ENCODE measurements at places on chromosomes 1 and 21.

GRCh38 chr1:20982316-20982715 lies 194.4 kb downstream of the EIF4G3 start:
- peak; percentile 11 for DNase-seq

GRCh38 chr1:221724931-221725605 lies 16.8 kb downstream of the DUSP10 start:
- no peak for DNase-seq

GRCh38 chr1:7669559-7670311 lies 101.4 kb upstream of the VAMP3 start:
- DNase-seq, result peak; percentile 19

DNA sequence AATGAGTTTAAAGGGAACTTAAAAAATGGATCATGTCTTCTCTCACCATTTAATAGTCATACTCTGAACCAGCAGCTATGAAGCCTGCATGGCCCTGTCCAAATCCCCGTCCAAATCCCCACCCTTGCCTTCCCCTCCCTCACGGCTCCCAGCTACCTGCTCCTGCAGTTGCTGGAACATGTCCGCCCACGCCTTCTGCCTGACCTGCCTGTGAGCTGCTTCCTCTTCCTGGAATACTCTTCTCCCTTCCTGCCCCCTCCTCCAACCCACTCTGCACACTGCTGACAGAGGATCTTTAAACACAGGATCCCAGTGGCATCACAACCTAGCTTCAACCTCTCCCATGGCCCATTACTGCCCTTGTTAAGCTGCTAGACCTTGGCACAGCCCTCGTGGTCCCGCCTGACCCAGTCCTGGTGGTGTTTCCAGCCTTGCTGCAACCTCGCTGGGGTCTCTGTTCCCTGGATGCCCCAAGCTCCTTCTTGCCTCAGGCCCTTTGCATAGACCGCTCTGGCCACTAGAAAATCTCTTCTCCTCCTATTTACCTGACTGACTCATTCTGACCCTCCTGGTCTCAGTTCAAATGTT lies 118.3 kb downstream of the PTPRU start:
- DNase-seq, result no peak

DNA sequence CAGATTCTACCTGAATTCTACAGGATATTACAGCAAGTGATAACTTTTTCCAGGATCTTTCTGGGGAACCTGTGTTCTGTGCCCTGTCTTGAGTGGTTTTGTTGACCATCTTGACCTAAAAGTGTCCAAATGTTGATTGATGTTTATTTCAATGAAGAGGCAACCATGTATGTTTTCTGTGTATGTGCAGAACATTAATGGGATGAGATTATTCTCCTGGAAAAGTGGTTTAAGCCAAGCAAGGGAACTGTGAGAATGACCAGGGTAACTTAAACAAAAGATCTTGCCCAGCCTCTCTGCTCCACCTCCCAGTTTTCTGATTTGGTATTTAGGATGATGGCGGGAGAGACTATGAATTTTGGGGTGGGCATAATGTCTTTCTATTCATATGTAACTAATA lies 1.0 kb upstream of the SAMD13 start:
- no peak for DNase-seq

GRCh38 chr1:175414291-175414884 lies 221.8 kb upstream of the KIAA0040 start:
- no peak for DNase-seq

DNA sequence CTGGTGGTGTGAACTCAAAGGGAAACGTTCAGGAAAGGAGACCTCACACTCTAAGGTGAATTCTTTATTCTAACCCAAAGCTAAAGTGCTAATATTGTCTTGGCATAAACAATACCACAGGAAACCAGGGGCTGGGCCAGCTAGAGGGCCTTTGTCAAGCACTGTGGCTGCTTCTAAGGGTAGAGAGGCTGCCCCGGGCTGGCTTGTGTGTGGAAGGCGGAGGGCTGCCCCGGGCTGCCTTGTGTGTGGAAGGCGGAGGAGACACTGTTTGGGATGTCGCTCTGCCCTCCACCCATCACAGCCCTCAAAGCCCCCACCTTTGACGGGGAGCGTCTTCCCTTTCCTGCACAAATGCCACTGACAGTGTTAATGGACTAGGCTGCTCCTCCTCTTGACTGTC lies 216.8 kb downstream of the TOMM20 start:
- DNase-seq, result no peak

- DNase-seq, result no peak
Observed at GRCh38 chr1:101207891-101208290, 28.9 kb upstream of the S1PR1 start.

DNA sequence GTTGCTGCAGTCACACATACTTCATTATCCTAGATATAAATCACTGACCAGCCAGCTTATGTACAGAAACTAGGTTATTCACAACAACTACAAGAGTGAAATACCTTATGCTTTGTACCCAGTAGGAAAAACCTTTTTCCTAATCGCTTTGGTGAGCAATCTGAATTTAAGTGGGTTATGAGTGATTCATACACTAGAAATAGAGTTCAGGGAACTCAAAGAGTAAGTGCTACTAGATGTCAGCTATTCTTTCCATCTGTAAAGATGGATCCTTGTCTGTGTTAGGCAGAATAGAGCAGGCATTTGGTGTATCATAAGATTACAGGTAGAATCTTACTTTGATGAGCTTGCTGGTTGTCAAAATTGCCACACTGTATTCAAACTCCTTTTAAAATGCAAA lies 101.9 kb downstream of the ZNF644 start:
- DNase-seq, result no peak

DNA sequence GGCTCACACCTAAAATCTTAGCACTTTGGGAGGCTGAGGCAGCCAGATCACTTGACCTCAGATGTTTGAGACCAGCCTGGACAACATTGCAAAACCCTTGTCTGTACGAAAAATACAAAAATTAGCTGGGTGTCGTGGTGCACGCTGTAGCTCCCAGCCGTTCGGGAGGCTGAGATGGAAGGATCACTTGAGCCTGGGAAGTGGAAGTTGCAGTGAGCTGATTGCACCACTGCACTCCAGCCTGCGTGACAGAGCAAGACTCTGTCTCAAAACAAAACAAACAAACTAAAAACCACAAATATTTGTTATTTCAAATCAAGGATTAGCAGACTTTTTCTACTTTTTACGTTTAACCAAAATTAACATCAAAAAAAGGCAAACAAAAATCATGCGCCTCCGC lies 31.3 kb downstream of the INKA2 start:
- no peak for DNase-seq

DNA sequence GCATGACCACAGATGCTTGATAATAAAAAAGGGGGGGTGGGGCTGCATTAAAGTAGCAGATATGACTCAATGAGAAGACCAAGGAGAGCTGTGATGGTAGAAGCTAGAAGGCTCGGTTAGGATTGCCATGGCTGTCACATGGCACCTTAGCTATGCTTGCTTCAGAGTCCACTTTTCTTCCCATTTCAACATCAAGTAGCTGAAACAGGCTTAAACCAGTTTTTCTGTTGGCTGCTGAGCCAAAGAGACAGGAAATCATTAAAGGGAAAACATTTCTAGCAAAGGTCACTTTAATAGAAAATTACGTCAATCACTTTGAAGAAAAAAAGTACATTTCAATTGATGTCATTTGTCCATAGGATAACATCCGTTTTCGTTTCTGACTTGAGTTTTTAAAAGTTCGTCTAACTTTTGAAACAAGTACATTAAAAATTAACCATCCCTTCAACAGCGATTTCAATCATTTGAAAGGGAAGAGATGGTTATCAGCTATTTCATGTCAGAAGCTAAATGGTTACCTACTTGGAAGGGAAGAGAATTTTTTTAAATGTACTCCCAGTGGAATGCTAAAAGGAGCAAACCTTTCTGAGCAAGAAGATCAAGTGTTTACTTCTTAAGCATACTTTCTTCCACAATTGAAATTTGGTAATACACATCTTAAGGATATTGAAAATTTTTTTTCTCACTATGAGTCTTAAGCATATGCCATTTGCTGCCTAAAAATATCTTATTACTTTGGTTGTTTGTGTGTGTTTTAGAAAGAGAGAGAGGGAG lies 488.1 kb upstream of the PRMT6 start:
- no peak for DNase-seq

- DNase-seq, result peak; percentile 17
Observed at GRCh38 chr1:21706151-21706835, 37.1 kb upstream of the RAP1GAP start.

DNA sequence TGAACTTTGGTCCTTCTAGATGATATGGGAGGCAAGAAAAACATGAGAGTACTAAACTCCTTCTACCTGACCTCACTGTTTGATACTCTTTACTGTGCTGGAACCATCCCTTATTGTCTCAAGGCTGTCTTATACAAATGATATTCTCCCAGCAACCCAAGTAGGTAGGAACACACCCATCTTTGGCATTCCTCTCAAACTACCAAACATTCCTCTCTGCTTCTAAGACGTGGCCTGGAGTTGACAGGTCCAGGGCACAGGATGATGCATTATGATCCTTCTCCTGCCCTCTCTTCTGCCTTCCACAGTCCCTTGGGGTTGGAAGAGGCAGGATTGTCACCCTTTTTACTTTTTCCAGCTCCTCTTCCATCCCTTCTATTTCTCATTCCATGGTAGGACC lies 90.5 kb downstream of the SPATA17 start:
- no peak for DNase-seq

GRCh38 chr1:78092643-78093042 lies 46.9 kb downstream of the GIPC2 start:
- no peak for DNase-seq

DNA sequence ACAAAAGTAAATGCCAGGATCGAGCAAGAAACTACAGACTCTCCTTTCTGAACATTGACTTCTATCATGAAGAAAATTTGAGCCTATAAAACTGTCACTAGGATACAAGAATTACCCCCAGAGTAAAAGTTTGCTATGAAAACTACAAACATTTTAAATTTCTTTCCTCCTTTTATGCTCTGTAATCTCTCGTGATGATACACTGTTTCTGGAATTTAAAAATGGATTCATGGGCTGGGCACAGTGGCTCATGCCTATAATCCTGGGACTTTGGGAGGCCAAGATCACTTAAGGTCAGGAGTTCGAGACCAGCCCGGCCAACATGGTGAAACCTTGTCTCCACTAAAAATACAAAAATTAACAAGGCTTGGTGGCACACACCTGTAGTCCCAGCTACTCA lies 181.3 kb downstream of the ZNF281 start:
- DNase-seq, result no peak

DNA sequence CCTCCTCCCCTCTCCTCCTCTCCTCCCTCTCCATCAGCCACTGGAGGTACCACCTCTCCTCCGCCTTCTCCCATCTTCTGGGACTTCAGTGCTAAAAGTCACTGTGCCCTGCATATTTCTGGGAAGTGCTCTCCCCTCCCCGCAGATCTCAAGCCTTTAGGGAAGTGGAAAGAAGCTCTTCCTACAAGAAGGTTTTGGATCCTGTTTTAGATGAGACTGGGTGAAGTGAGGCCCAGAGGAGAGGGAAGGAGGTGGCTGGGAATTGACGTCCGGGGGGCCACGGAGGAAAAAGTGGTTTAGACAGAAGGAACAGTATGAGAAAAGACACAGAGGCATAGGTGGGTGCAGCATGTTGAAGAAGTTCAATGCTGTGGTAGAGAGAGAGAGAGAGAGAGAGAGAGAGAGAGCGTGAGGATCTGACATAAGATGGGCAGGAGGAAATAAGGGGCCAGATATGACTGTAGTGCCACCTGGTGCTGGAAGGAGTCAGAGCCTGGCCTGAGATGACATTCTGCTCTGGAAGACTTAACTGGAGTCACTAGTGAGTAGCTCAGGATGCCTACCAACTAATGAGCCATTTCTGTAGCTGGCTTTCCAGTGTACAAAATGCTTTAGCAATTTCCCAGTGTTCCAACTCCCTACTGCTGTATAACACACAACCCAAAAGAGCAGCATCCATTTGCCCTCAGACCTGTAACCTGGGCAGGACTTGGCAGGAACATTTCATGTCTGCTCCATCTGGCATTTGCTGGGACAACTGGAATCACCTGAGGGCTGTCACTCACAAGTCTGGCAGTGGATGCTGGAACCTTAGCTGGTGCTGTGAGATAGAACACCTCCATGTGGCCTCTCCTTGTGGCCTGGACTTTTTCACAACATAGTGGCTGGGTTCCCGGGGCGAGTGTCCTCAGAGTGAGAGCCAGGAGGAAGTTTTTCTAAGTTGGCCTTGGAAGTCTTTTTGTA lies 16.6 kb upstream of the ZSCAN20 start:
- DNase-seq, result peak; percentile 77

- peak; percentile 84 for DNase-seq
Observed at GRCh38 chr1:155241069-155241679, 14.1 kb downstream of the ENTREP3 start.

DNA sequence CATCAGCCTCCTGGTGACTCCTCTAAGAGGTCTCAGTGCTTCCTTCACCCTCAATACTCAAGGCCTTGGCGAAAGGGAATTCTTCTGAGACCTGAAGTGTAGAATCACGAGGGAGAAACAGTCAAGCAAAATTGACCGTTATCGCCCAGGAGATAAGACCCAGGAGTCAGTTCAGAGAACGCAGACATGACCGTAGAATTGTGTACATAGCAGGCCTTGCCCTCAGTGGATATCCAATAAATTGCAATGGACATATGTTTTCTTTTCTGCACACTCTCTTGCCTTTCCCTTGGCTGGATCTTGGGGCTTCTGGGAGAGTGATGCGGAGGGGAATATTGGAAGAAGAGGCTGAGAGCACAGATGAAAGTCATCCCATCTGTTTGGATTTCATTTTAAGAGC lies 15.7 kb upstream of the ETS2 start:
- no peak for DNase-seq

DNA sequence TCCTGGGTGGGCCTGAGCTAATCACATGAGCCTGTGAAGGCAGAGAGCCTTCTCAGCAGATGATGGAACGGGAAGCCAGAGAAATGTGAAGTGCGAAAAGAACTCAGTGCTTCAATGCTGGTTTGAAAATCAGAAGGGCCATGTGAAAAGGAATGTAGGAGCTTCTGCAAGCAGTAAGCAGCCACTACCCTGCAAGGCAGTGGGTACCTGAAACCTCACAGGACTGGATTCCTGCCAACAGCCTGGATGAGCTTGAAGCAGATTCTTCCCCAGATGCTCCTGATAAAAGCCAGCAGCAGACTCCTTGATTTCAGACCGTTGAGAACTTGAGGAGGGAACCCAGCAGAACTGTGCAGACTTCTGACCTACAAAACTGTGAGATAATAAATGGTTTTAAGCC lies 158.6 kb downstream of the SYT2 start:
- no peak for DNase-seq

DNA sequence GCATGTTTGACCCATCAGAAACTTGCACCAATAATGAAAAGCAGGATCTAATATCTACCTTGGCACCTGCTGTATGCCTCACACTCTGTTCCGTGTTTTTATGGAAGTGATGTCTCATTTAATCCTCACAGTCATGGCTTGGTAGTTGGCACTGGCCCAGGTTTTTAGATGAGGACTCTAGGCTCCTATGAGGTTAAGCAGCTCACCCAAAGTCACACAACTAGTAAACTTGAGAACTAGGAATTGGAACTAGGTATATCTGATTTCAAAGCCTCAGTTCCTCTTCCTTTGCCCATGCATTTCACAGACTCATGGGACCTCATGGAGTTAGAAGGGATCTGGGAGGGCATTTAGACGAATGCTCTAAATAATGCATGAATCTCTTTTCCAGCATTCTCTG lies 21.3 kb upstream of the TARBP1 start:
- DNase-seq, result no peak

- DNase-seq, result no peak
Observed at GRCh38 chr1:2378956-2379732, 12.2 kb downstream of the MORN1 start.

- no peak for DNase-seq
Observed at GRCh38 chr1:19157653-19158052, 52.4 kb downstream of the UBR4 start.

GRCh38 chr1:169925505-169926482 lies 32.1 kb upstream of the SCYL3 start:
- peak; percentile 19 for DNase-seq

GRCh38 chr1:223016890-223017289 lies 126.2 kb downstream of the TLR5 start:
- DNase-seq, result no peak

All from foreskin melanocyte (primary cell).